Activated naive CD8-positive, alpha-beta T cell treated with anti-CD3 and anti-CD28 coated beads for 36 hours (primary cell): ENCODE measurements at places on chromosomes 16 and 17.

DNA sequence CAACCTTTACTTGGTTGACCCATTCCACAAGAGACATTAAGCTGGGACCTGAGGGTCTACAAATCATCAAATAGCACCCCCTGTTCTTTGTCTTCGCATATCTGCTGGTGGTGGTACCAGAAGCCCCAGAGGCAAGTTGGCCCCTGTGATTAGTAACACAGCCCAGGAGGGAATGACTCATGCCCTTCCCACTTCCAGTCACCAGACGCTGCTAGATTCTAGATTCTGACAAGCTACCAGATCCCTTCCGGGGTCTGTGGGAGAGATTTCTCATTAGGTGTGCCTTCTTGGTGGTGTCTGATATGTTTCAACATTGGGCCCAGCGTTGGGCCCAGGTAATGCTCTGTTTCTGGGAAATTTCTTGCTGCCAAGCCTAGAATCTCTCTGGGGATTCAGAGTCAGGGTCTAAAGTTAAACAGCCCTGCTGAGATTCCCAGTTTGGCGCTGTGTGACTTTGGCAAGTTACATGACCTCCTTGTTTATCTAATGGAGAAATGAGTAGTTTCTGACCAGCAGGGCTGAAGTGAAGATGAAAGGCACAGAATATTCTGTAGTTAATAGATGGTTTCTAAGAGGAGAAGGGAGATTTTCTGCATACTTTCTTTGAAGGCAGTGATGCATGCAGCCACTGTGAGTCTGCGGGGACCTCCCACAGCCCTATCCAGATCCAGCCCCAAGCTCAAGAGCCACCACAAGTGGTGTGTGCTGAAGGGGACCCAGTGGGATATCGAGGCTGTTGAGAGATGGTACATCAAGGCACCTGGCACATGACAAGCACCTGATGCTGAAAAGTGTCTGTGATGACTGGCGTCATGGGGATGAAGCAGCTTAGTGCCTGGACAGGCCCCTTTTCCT, 3.9 kb downstream of the TRPV2 start:
- peak; percentile 77 for DNase-seq

- no peak for DNase-seq
Observed at GRCh38 chr17:1793447-1793806, 31.6 kb downstream of the SERPINF1 start.

DNA sequence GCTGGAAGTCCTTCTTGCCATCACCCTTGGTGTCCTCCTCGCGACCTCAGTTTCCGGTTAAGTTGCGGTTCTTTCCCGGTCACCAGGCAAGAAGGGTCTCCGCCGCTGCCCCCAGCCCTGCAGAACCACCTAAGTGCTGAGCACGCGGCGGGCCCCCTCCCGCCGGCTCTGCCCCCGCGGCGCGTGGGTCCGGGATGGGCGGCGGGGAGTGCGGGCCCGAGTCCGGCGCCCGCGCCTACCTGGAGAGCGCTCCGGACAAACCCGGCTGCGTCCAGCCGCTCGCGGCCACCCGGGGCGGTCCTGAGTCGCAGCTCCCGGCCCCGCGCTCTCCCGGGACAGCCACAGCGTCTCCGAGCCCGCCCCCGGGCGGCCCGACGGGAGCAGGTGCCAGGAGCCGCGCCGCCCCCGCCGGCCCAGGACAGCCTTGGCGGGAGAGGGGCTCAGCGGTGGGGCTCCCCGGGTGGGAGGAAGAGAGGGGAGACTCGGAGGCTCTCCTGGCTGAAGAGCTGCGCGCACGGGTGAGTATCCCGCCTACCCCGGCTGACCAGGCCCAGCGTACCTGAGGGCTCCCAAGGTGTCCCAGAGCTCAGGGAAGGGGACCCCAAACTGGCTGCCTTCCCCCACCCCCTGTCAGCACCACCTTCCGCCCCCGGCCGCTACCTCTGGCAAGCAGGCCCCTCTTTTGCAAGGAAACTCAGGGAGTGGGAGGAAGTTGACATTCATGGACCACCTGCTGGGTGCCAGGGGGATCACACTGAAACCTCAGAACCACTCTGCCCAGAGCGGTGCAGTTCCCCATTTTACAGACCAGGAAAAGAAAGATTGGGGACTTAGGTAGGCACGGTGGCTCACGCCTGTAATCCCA, 22.2 kb upstream of the C17orf113 start:
- DNase-seq: peak; percentile 28

GRCh38 chr16:61182391-61182790, 853.8 kb downstream of the CDH8 start:
- no peak for DNase-seq
